ENCODE measurements at places on chromosomes 1 and 21.

DNA sequence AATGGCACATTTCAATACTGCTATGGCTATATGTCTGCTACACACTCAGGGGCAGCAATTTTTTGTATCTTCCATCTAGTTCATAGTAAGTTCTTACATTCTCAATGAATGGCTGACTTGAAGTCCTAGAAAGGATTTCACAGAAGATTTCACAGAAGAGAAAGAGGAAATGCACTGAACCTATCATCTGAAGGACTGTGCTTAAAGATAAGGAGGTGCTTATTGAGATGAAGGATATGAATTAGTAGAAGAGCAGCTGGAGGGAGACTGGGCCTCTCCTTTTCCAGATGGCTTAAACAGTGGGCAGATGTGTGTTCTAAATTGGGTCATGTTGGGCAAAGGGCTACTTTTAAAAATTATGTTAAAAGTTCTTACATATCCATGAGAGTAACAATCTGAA lies 14.6 kb downstream of the ADAR start:
- no peak overlapping the region for H3K27ac ChIP-seq
- H3K4me1 ChIP-seq: no peaks in the 10 kb centered on the region
- H3K27me3 ChIP-seq: no peaks in the 10 kb centered on the region
- H3K36me3 ChIP-seq: peaks cover 63% of the 10 kb centered on the region
- DNase-seq: no peak

GRCh38 chr1:85857991-85858390 lies 149.8 kb upstream of the ZNHIT6 start:
- no peaks in the 10 kb centered on the region for H3K4me1 ChIP-seq
- H3K4me3 ChIP-seq: no peak overlapping the region
- no peak overlapping the region for H3K27ac ChIP-seq
- peak; percentile 83 for DNase-seq
- no peaks in the 10 kb centered on the region for H3K27me3 ChIP-seq

DNA sequence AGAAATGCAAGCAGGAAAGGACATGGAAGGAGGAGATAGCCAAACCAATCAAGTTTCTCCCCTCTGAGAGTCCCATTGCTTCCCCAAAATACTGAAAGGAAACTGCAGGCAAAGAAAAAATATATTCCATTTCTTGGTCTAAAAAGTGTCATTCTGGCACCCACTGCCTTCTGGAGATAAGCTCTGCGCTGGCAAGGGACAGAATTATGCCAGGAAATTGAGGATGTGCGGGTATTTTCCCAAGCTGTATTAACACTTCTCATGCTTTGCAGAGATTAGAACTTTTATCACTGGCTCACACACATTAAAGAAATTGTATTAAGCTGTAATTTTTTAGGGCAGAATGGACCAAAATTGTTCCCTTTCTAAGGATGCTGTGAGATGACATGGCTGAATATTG lies 381.2 kb upstream of the DUSP10 start:
- no peak overlapping the region for H3K4me3 ChIP-seq
- no peaks in the 10 kb centered on the region for H3K4me1 ChIP-seq
- H3K36me3 ChIP-seq: no peaks in the 10 kb centered on the region
- H3K27me3 ChIP-seq: no peaks in the 10 kb centered on the region

- peaks cover 4% of the 10 kb centered on the region for H3K4me1 ChIP-seq
- no peak overlapping the region for H3K27ac ChIP-seq
- no peak overlapping the region for H3K4me3 ChIP-seq
- H3K27me3 ChIP-seq: peaks cover 4% of the 10 kb centered on the region
These were observed 200.7 kb upstream of the RAB4A start for GRCh38 chr1:229070168-229070567.

DNA sequence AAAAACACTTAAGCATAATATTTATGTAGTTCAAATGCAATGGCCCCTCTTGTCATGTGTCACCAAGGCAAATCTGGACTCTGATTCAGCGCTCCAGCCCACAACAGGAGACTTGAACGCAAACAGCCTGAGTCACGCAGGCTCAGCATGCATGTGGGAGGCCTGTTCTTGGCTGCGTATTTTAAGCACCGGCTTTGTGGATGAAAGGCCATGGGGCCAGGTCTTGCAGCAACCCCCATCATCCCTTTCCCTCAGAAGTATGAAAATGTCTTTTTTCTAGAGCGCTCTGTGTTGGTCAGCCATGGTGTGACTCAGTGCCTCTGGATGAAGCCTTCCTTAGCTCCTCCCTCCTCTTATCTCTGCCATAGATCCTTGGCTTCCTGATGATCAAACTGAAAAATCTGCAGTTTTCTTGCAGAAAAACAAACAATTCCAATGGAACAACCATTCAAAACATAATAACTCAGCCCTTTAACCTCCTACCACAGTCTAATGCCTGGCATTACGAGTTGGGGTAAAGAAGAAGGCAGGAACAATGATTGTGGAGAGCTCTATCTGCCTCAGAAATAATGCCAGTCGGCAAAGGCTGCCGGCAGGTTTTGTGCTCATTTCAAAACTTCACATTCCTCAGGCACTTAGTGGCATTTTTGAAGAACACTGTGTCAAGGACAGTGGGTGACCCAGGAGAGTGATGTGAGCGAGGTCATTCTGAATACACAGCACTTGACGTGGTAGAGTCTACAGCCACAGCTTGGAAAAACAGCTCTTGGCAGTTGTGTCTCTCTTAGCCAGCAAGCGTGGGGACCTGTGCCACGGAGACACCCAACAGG lies 167.5 kb downstream of the CLIC6 start:
- DNase-seq: peak; percentile 100
- H3K4me3 ChIP-seq: no peak overlapping the region
- H3K27me3 ChIP-seq: no peaks in the 10 kb centered on the region
- peaks cover 38% of the 10 kb centered on the region for H3K4me1 ChIP-seq
- H3K36me3 ChIP-seq: peaks cover 48% of the 10 kb centered on the region
- H3K27ac ChIP-seq: peak overlapping the region; percentile 71

DNA sequence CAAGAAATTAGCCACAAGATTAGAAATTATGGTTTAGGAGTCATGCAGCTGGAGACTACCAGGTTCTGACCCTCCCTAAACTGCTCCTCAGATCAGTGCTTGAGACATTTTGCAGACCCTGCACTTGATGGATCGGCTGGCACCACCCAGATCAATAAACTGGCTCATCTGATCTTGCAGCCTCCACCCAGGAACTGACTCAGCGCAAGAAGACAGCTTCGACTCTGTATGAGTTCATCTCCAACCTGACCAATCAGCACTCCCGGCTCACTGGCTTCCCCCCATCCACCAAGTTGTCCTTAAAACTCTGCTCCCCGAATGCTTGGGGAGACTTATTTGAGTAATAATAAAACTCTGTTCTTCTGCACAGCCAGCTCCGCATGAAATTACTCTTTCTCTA lies 40.0 kb downstream of the L1TD1 start:
- no peak overlapping the region for H3K4me3 ChIP-seq
- H3K27me3 ChIP-seq: no peaks in the 10 kb centered on the region
- H3K36me3 ChIP-seq: no peaks in the 10 kb centered on the region

DNA sequence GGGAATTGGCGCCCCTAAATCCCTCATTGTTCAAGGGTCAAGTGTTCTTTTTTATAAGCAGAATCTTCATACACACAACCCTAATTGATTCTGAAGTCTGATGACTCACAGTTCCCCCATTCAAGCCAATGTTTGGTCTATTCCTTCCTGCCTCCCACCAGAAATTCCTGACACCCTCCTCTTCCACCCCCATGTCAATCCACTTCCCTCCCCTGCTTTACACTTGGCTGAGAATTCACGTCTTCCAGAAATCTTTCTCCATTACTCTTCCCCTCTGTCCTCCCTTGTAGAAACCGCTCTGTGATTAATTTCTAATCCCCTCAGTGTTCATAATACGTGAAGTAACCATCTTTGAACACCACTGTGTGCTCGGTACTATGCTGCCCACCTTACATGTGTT lies 76.2 kb upstream of the CD34 start:
- DNase-seq: peak; percentile 70
- no peaks in the 10 kb centered on the region for H3K36me3 ChIP-seq
- no peak overlapping the region for H3K27ac ChIP-seq
- H3K4me1 ChIP-seq: no peaks in the 10 kb centered on the region
- H3K27me3 ChIP-seq: no peaks in the 10 kb centered on the region
- no peak overlapping the region for H3K4me3 ChIP-seq

Data from astrocyte (in vitro differentiated cells and primary cell).